ENCODE measurements at places on chromosomes 4 and X.

GRCh38 chrX:133350751-133351150 lies 64.5 kb downstream of the GPC4 start:
- DNase-seq = no peak

- DNase-seq = no peak
These were observed 93.6 kb upstream of the CPEB2 start for GRCh38 chr4:14908635-14909034.

- DNase-seq = no peak
These were observed 6.3 kb upstream of the ADGRA3 start for GRCh38 chr4:22522206-22522605.

- no peak for DNase-seq
These were observed 199.9 kb downstream of the PCDH7 start for GRCh38 chr4:30920043-30920442.

DNA sequence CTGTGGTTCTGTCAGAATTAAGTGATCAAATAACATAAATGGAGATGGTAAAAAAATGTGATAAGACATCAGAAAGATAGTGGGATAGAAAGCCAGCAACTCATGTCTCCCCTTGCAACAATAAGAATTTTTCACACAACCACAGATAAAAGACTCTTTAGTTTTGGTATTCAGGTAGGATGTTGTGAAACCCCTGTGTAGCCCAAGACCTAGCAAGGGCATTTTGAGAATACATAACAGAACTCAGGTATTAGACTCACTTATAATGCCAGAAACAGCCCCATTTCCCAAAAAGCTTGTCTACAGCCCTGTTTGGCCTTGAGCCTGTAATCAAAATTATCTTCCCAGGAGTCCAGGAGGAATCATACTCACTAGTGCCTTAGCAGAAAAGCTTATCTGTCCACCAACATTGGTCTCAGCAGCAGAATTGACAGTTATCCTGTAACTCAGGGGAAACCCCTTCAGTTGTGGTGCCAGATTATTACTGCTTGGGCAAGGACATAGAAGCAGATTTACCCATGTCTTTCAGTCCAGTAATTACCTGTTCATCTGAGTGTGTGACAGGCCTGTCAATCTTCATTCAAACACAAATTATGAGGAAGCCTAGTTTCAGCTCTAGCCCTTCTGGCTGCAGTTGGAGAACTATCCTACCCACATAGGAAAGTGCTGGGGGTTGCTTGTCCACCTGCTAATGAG lies 41.0 kb upstream of the UGT2B17 start:
- no peak for DNase-seq

DNA sequence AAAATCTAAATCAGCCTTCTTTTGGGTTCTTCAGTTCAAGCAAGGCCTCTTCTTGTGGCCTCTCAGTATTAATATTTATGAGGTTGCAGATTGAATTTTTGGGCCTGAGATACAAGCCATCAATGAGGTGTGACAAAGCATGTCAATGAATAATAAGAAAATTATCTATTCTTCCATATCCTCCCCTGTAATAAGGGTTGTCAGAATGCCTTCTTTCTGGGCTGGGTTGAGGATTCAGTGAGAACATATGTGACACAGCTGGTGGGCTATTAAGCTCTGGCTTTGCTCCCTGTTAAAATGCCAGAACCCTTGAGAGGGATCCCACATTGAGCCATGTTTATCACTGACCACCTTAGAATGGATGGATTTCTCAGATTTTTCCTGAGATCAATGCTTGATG lies 187.2 kb downstream of the AR start:
- no peak for DNase-seq

DNA sequence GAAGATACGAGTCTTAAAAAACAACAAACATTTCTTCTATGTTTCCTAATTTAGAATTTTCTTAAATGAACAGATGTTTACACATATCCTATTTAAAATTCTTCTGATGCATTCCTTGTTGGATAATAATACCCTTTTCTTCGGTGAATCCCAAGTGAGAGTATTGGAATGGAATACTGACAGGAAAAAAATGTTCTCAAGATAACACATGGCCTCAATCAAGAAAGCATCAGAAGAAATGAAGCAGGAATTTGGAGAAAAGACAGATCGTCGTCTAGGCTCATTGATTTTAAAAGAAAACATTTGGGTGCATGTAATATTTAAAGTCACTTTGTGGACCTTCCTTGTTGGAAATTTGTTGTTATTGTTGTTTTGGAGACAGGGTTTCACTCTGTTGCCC lies 196.9 kb upstream of the ANK2 start:
- DNase-seq = no peak

- DNase-seq = no peak
These were observed 362.2 kb upstream of the POU3F4 start for GRCh38 chrX:83145876-83146275.

- DNase-seq = no peak
These were observed 497.5 kb upstream of the IGFBP7 start for GRCh38 chr4:57607566-57608180.

DNA sequence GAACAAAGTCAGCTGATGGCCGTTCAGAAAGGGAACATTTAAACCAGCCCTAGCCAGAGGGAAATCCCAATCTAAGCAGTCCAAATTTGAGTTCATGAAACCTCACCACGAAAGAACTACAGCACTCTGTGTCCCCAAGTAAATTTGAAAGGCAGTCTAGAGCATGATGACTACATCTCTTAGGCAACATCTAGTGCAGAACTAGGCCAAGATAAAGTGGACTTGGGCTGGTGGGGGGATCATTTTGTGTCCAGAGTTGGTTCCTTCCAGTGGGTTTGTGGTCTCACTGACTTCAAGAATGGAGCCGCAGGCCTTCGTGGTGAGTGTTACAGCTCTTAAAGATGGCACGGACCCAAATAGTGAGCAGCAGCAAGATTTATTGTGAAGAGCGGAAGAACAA lies 64.9 kb downstream of the KLHL4 start:
- DNase-seq = no peak

DNA sequence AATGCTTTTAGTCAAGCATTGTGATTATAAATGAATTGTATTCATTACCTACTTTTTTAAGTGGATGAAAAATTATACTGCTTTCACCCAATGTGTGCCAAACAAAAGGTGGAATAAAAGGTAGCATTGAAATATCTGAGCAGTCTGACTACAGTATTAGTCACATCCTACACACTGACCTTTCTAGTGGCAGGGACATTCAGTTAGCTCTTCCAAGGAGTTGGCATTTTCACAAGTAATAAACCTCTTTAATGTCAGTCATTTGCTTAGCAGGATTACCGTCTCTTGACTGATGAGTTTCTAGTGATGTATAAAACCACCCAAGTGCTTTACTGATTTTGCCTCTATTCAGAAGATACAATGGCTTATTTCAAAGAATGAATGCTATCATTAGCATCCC lies 687.9 kb downstream of the ARAP2 start:
- no peak for DNase-seq

DNA sequence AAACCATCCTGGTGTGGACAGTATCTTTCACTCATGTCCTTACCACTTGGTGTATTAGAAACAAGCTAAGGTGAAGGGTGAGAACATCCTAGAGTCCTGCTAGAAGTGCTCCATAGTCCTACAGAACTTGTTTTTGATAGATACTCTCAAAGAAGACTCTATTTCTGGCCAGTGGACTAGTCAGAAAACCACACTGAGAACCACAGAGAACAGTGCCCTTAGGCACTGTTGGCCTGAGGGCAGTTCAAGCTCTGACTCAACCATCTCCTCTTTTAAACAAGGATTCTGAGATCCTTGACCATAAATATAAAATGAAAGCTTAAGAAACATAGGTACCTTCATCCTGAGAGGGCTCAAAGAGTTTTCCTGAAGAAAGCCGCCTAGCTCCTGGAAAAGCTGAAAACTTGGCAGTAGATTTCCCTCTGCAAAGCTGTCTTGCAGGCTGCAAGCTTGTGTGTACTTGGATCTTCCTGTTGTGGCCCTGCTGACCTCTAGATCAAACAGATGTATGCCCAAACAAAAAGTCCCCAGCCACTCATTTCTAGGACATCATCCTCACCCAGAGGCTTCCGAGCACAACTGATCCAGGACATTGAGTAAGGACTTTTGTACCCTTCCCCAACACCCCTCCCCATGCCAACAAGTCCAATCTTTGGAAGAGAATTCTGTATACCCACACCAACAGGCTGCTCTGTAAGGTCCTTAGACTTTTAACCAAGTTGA lies 111.6 kb upstream of the CXCL13 start:
- DNase-seq = no peak

DNA sequence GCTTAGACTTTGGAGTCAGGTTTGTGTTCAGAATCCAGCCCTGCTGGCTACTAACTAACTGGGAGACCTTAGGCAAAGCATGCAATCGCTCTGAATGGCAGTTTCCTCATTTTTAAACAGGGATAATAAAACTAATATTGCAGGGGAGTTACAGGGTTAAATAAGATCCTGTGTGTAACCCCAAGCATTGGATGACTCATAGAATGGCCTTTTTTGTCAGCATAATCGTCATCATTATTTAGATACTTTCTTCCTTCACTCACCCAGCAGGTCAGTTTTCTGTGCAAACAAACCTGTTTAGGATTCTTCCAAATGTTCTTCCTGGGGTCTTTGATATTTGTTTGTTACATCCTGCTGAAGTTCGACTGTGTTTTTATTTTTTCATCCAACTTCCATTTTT lies 208.2 kb downstream of the EVC2 start:
- no peak for DNase-seq

DNA sequence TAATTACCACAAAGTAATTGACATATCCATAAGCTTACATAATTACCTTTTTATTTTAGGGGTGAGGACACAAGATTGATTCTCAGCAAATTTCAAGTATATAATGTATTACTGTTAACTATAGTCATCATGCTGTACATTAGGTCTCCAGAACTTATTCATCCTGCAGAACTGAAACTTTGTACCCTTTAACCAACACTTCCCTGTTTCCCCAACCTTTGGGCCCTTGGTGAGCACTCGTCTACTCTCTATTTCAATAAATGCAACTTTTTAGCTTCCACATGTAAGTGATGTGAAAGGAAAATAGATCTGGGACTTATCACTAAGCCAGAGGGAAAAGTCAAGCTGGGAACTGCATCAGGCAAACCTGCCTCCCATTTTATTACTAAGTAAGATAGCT lies 33.6 kb upstream of the CCNG2 start:
- no peak for DNase-seq

- DNase-seq = no peak
These were observed 411 bp upstream of the VEGFC start for GRCh38 chr4:176793060-176793605.

- no peak for DNase-seq
These were observed 13.4 kb upstream of the GTPBP6 start for GRCh38 chrX:331825-332495.

GRCh38 chrX:154093965-154094364 lies 3.6 kb downstream of the MECP2 start:
- no peak for DNase-seq

DNA sequence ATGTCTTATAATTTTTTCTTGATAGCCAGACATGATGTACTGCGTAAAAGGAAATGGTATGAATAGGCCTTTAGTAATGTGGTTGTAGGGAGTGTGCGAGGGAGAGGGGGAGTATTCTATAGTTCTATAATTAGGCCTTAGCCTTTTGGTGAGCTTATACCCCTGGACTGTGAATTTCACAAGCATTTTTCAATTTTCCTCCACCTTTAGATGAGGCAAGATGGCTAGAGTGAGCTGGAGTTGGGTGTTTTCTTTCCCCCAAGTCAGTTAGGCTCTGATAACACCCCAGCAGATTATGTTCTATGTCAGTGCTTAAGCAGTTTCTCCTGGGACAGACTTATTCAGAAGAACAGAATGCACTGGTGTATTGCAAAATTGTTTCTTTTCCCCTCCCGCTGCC lies 210.2 kb upstream of the NPY2R start:
- DNase-seq = no peak

DNA sequence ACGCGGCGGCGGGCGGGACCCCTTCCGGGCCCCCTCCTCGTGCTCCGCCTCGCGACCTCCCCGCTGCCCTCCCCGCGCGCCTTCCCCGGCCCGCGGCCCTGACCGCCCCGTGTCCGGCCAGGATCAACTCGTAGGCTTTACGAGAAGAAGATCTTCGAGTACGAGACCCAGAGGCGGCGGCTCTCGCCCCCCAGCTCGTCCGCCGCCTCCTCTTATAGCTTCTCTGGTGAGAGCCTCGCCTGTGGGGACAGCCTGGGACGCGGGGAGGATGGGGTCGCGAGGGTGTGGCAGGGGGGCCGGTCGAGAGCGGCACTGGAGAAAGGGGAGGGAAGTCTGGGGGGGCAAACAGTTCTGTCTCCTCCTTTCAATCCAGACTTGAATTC lies 465 bp downstream of the EMD start:
- DNase-seq = no peak

- no peak for DNase-seq
These were observed 35.7 kb downstream of the APOO start for GRCh38 chrX:23871905-23872546.

GRCh38 chrX:69138512-69138911 lies 26.7 kb downstream of the PJA1 start:
- DNase-seq = no peak

DNA sequence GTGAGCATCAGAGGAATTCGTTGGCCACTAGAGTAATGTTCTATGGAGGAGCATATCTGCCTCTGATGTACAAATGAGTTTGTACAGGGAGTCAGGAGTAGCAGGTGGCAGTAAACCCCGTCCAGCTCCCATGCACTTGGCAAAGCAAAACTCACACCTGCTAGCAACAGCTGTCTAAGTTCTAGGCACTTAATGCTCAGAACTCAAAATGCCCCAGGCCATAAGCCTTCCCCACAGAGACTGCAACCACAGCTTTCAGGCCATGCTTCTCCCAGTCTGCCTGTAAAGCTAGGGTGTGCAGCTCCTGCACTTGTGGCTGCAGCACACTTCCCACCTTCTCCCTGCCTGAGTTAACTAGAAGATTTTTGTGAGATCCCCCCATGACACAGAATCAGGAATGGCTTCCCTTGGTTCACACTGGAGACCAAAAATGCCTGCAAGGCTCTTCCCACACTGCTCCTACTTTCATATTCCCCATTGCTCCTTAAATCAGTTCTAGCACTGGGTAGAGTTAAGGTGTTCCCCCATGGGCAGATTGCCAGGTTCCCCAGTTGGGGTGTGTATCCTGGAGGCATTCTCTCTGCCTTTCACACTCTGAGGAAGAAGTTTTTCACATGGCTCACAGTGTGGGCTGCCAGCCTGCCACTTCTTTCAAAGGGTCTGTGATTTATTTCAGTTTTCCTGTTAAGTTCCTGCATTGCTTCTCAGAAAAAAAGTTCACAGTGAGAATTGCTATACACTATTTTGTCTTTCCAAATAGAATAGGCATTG lies 189.9 kb downstream of the STPG2 start:
- DNase-seq = no peak

Data from activated naive CD8-positive, alpha-beta T cell treated with anti-CD3 and anti-CD28 coated beads, Interleukin-2, amount 50 U/mL, for 16 hours (primary cell).